CD4-positive, alpha-beta T cell treated with Interleukin-17A for 1 hour (primary cell): ENCODE measurements at places on chromosomes 11 and 22.
A peak's percentile ranks its signal among the peaks of the same experiment; 100 is the strongest.

GRCh38 chr11:6377902-6378639, 12.2 kb upstream of the SMPD1 start:
- peak; percentile 19 for DNase-seq

DNA sequence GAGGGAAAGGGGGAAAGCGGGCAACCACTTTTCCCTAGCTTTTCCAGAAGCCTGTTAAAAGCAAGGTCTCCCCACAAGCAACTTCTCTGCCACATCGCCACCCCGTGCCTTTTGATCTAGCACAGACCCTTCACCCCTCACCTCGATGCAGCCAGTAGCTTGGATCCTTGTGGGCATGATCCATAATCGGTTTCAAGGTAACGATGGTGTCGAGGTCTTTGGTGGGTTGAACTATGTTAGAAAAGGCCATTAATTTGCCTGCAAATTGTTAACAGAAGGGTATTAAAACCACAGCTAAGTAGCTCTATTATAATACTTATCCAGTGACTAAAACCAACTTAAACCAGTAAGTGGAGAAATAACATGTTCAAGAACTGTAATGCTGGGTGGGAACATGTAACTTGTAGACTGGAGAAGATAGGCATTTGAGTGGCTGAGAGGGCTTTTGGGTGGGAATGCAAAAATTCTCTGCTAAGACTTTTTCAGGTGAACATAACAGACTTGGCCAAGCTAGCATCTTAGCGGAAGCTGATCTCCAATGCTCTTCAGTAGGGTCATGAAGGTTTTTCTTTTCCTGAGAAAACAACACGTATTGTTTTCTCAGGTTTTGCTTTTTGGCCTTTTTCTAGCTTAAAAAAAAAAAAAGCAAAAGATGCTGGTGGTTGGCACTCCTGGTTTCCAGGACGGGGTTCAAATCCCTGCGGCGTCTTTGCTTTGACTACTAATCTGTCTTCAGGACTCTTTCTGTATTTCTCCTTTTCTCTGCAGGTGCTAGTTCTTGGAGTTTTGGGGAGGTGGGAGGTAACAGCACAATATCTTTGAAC, 6.8 kb downstream of the MALAT1 start:
- DNase-seq = peak; percentile 45

GRCh38 chr11:19370100-19370861, 129.5 kb upstream of the E2F8 start:
- no peak for DNase-seq

- DNase-seq = no peak
Measured at GRCh38 chr22:29456211-29456671, 17.9 kb downstream of the RFPL1 start.

- DNase-seq = no peak
Measured at GRCh38 chr11:844693-845644, 2.3 kb downstream of the TSPAN4 start.

DNA sequence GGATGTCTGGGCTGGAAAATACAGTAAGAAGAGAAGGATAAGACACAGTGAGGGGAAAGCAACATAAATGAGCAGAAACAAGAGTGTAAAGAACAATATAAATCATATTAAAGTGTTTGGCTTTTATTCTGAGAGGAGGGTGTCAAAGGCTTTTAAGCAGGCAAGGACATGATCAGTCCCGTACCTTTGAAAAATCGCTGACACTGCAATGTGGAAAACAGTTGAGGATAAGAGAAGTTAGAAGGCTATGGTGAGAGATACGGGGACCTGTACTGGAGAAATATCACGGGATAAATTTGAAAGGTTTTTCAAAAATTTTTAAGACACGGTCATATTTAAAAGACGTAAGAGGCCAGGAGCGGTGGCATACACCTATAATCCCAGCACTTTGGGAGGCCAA, 30.3 kb downstream of the CDON start:
- no peak for DNase-seq

- peak; percentile 18 for DNase-seq
Measured at GRCh38 chr11:47714554-47715081, 551 bp downstream of the AGBL2 start.

DNA sequence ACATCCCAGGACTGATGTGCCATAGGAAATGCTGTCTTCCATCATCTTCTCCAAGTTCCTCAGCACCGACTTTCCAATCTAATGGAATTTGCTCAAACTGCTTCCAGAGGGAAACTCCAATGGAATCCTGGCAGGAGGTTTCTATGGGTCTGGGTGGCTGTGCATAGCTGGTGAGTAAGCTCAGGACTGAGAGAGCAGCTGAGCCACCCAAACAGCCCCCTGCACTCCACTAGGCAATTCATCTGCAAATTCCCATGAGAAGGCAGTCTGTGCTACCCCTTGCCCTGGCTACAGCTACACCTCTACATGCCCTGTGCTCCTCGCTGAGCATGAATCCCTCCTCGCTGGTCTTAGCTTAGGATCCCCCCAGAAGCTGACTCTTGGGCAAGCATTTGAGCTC, 127.9 kb upstream of the CSNK2A3 start:
- no peak for DNase-seq

GRCh38 chr11:71176812-71177211, 75.6 kb downstream of the SHANK2 start:
- no peak for DNase-seq

DNA sequence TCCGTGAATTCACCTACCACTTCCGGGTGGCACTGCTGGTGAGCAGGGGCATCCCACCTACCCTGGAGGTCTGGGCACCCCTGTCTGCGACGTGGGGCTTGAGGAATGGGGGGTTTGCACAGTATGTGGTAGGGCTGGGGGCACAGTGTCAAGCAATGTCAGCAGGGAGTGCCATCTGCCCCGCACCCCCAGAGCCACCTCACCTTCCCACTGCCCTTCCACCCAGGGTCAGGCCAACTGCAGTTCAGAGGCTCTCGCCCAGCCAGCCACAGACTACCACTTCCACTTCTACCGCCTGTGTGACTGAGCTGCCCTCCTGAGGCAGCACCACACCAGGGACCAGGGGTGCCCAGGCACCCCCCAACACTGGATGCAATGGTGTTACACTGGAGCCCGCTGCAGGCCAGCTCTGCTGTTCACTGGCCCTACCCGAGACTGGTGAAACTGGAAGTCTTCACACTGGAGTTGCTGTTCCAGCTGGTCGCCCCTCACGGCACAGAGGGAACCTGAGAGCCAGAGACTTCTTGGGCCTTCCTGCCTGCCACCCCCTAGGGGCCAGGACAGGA, 6.5 kb downstream of the TMEM258 start:
- DNase-seq = no peak

DNA sequence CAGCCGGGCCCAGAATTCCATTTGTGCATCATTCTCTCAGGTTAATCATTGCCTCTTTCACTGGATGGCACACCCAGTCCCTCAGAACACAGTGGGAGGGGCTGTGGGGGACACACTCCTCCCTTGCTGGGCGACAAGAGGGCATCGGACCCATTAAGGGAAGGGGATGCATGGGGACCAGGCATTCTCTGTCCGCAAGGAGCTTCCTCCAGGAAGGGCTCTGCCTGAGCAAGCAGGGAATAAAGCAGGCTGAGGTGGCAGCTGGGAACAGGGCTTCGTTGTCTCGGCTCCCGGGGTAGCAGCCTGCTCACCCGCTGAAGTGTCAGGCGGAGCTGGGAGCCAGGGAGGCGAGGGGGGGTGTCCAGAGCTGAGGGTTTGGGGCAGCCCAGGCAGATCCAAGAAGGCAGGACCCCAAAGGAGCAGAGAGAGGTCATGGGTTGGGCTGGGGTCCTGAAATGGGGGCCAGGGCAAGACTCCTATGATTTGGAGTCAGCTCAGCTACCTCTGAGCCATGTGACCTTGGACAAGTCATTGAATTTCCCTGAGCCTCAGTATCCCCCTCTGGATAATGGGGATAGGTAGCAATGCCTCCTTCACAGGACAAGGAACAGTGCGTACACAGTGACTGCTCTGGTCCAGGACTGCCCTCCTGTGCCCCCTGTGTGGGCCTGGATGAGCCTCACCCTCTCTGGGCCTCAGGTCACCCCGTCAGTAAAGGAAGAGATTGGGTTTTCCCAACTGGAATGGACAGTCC, 1.4 kb downstream of the GAL3ST1 start:
- DNase-seq = no peak

GRCh38 chr22:29187831-29188230, 17.9 kb upstream of the EMID1 start:
- no peak for DNase-seq

DNA sequence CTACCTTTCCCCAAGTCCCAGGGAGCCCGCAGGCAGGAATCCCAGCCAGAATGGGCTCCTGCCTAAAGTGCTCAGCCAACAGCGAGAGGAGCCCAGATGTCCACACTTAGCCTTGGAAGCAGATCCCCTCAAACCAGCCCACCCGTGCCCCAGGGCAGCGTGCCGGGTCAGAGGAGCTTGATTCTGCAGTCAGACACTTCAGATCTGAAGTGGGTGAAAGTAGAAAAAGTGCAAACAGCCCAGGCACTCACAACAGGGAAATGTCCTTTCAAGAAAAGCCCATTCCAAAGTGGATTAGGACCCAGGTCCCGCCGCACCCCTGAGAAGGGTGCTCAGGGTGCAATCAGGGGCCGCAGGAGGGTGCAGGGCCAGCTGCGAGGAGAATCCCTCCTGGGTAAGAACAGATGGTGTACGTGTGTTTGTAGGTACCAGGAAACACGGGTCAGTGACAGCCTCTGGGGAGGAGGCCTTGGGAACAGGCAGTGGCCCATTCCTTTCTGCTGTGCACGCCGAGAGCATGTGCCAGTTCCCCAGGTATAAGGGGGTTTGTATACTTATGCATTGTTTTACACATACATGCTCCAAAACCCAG, 17.7 kb downstream of the ELFN2 start:
- no peak for DNase-seq

DNA sequence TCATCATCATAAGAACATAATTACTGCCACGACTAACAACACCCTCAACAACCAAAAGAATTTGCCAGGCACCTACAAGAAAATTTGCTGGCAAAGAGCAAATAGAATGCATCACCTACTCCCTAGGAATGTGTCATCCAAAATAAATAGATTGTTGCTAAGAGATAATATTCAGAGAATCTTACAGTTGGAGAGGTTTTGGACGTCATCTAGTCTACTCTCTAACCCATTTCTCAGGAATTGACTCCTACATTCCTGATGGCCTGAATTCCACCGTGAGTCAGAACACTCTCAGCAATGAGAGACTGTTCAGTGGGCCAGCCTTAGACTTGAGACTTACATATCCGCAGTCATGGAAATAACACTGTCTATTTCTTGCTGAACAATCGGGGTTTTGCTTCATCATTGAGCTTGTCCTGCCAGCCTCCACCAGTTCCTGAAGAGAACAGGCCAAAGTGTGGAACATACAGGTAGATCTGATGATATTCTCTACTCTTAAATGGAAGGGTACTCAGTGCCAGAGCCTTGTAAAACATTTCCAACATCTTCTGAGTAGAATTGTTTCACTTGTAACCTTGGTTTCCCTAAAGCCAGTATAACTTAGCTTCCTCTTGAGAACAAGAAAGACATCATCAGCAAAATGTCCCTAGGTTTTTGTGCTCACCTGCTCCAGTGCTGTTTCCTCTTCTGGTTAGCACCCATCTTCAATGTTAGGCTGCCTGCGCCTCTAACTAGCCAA, 8.3 kb downstream of the KIRREL3 start:
- DNase-seq = no peak

GRCh38 chr11:5467527-5467926, 18.4 kb downstream of the OR51I2 start:
- no peak for DNase-seq

- DNase-seq = no peak
Measured at GRCh38 chr11:113178381-113179070, 135.9 kb upstream of the TTC12 start.

- DNase-seq = peak; percentile 30
Measured at GRCh38 chr11:119509969-119510401, 87.0 kb upstream of the THY1 start.

DNA sequence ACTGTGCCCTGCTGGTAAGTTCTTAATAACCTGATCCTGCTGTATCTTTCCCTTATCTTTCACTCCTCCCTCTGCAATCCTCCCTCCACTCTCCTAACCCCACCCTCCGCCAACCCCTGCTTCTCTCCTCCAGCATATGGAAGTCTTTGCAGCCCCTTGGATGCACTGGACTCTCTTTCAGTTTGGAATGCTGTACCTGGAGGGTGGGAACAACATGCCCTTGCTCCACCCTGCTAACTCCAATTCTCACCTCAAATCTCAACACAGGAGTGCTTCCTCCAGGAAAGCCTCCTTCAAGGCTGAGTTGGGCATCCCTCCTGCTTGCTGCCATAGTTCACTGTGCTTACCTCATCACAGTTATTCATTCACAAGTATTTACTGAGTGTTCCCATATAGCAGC, 52.8 kb upstream of the LDLRAD3 start:
- DNase-seq = no peak

GRCh38 chr11:72972496-72973128, 158.4 kb downstream of the ATG16L2 start:
- no peak for DNase-seq

- no peak for DNase-seq
Measured at GRCh38 chr11:94178331-94178730, 49.7 kb downstream of the PANX1 start.

DNA sequence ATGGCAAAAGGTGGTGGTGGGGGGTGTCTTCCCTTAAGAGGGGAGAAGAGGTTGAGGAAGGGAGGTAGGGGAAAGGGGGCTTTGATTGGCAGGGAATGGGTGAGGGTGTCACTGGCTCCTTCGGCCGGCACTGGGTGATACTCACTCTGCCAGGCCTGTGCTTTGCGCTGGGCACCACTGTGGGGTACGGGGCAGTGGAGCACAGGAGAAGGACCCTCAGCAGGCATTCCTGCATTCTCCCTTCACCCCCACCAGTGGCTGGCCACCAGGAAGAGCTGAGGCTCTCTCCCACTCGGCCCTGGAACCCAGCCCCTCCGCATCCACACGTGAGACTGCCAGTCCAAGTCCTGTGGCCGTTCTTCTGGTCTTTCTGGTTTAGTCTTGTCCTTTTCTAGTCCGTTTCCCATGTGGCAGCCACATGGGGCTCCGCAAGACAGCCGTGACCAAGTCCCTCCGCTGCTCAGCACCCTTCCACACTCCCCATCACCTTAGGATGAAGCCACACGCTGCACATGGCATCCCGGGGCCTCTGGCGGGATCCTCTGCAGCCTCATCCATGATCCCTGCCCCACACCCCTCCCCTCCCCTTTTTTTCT, 8.0 kb downstream of the CAPN5 start:
- DNase-seq = no peak
